ENCODE measurements at places on chromosomes 1 and 21. TPM values are rescaled to one million over a fixed set of nuclear protein-coding genes. Genes with fewer than 3 reads are reported as not detected.

GJA5 gene
- 15.4 TPM for total RNA-seq

LDLRAD1 gene
- total RNA-seq: not detected

TSTD1 gene
- 53.9 TPM for total RNA-seq

FMN2 gene
- 3.4 TPM for total RNA-seq
